ENCODE measurements at places on chromosomes 13 and 19. TPM values are rescaled to one million over a fixed set of nuclear protein-coding genes. Genes with fewer than 3 reads are reported as not detected.

DNA sequence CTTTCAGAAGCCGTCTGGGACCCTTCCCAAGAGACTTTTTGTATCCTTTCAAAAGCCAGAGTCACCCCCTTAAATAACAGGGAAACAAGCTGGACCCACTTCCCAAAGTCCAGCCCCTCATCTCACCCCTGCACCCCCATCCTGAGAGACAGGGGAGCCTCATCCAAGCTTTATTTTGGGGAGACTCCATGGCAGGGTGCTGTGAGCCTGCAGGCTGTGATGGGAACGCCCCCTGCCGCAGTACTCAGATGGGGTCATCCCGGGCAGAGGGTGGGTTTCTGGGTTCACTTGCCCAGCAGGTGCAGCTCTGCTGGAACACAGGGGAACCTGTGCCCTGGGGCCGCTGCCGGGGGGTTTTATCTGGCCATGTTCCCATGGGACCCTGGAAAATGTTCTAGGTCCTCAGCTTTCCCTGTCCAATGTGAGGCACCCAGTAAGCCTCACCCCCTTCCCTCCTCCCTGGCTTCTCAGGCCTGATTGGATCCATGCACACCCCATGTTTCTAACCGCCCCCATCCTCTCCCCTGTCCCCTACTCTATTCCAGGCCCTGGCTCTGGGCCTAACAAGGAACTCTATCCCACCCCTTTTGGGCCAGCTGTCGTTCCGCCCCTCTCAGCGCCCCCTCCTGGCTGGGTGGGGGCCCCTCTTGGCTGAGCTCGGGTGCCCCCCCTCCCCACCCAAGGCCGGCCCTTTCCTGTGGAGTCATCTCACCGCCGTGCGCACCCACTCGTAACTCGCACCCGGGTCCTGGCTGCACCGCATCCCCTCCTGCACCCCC is 1.0 kb downstream of the HIF3A start:
- H3K27me3 ChIP-seq = peaks cover 46% of the 10 kb centered on the region
- no peak overlapping the region for H3K27ac ChIP-seq
- H3K4me3 ChIP-seq = no peak overlapping the region
- DNase-seq = no peak
- no peaks in the 10 kb centered on the region for H3K36me3 ChIP-seq
- no peaks in the 10 kb centered on the region for H3K4me1 ChIP-seq

- H3K27me3 ChIP-seq = no peaks in the 10 kb centered on the region
- H3K36me3 ChIP-seq = no peaks in the 10 kb centered on the region
- DNase-seq = no peak
- no peaks in the 10 kb centered on the region for H3K4me1 ChIP-seq
- H3K4me3 ChIP-seq = no peak overlapping the region
Observed at GRCh38 chr13:62040806-62041205, 625.2 kb upstream of the PCDH20 start.

DNA sequence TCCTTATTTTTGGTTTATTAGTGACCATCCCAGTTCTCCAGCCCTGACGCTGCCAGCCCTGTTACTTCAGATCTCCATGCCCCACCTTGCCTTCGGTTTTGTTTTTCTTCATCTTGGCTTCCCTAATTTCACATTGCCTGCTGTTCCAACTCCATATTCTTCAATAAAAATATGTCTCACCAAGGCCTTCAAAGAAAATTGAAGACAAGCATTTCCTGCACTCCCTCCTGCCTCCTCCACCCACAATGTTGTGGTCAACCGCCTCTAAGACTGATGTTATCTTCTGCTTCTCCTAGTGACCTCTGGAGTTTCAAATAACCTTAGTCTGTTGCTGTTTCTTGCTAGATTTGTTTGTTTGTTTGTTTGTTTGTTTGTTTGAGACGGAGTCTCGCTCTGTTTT is 14.6 kb downstream of the PLD3 start:
- DNase-seq = no peak
- H3K36me3 ChIP-seq = peaks cover 2% of the 10 kb centered on the region
- H3K4me1 ChIP-seq = peaks cover 18% of the 10 kb centered on the region
- H3K27ac ChIP-seq = no peak overlapping the region

GRCh38 chr19:47652285-47652684 is 43.4 kb downstream of the BICRA start:
- H3K4me1 ChIP-seq = peaks cover 16% of the 10 kb centered on the region
- H3K27me3 ChIP-seq = no peaks in the 10 kb centered on the region

DNA sequence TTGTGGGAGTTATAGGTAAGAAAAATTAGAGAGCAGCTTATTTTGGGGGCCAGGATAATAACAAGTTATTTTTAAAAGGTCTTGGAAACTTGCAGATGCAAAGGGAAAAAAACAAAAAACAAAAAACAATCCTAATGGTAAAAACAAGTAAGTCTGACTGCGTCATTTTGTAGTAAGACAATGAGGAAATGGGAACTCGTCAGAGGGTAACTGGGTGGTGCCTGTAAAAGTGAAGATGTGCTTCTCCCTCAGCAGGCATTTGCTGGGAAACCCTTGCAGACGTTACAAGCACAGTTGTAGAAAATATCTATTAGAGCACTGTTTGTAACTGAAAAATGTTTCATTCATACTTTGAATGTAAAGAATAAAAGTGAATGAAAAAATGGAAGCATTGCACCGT is 2.2 kb upstream of the TNFSF13B start:
- H3K4me3 ChIP-seq = no peak overlapping the region
- H3K27ac ChIP-seq = no peak overlapping the region
- no peaks in the 10 kb centered on the region for H3K27me3 ChIP-seq
- DNase-seq = no peak
- H3K36me3 ChIP-seq = peaks cover 11% of the 10 kb centered on the region

PRSS57 gene
- total RNA-seq = not detected

DNA sequence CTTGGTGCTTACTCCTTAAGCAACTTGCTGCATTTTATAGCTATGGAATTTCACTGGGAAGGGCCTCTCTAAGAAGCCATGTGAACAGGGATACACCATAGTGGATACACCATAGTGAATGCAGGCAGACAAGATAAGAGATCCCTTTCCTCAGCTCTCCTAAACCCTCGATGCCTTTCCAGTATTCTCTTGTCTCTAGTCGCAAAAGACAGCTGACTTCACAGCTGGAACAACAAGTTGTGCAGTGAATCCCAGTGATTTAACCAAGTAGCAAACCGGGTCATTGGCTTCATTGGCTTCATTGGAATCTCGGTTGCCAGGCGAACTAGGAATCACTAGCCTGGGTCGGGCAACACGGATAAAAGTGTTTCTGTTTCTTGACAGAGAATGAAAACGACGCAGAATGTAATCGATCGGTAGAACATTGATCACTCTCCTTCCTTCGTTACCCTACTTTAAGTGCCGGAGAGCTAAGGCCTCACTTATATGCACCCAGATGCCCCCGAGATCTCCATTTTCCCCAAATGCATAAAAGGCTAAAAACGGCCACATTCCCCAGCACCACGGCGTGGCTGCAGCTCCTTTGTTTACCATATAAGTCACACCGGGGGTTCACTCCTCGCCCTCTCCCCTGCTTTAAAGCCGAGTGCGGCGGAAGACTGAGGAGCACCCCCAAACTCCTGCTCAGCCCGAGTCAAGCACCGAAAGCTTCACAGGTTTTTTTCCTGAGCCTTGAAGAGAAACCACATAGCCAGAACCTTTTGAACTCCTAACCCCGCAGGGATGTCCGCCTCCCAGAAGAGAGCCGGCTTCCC is 674 bp downstream of the TRPC4 start:
- no peak for DNase-seq
- H3K4me1 ChIP-seq = peaks cover 10% of the 10 kb centered on the region
- no peaks in the 10 kb centered on the region for H3K36me3 ChIP-seq
- no peak overlapping the region for H3K4me3 ChIP-seq
- no peak overlapping the region for H3K27ac ChIP-seq

DNA sequence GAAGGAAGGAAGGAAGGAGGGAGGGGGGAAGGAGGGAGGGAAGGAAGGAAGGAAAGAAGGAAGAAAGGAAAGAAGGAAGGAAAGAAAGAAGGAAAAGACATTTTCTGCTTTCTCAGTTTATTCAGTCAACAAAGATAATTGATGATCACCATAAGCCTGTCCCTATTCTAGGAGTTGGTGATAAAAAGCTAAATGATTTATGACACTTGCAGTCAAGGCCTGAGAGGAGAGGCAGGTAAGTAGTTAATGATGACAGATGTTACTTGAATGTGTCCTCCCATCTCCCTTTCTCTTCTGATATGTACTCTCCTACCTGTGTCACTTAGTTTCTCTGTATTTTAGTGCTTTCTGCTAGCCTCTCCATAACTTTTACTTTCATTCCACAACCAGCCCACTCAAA is 141.3 kb downstream of the SLITRK6 start:
- no peak for DNase-seq
- no peaks in the 10 kb centered on the region for H3K36me3 ChIP-seq
- H3K4me3 ChIP-seq = no peak overlapping the region
- H3K27ac ChIP-seq = no peak overlapping the region

GRCh38 chr13:77383097-77383496 is 56.2 kb upstream of the MYCBP2 start:
- peaks cover 5% of the 10 kb centered on the region for H3K4me1 ChIP-seq

GRCh38 chr13:33219926-33220325 is 65.6 kb downstream of the STARD13 start:
- no peak overlapping the region for H3K27ac ChIP-seq
- H3K4me3 ChIP-seq = no peak overlapping the region
- H3K4me1 ChIP-seq = no peaks in the 10 kb centered on the region
- DNase-seq = no peak
- no peaks in the 10 kb centered on the region for H3K36me3 ChIP-seq
- H3K27me3 ChIP-seq = no peaks in the 10 kb centered on the region

- no peak for DNase-seq
- no peak overlapping the region for H3K4me3 ChIP-seq
- no peaks in the 10 kb centered on the region for H3K27me3 ChIP-seq
Observed at GRCh38 chr19:10747271-10747670, 29.4 kb downstream of the DNM2 start.

MRPL4 gene
- total RNA-seq = 182 TPM

DNA sequence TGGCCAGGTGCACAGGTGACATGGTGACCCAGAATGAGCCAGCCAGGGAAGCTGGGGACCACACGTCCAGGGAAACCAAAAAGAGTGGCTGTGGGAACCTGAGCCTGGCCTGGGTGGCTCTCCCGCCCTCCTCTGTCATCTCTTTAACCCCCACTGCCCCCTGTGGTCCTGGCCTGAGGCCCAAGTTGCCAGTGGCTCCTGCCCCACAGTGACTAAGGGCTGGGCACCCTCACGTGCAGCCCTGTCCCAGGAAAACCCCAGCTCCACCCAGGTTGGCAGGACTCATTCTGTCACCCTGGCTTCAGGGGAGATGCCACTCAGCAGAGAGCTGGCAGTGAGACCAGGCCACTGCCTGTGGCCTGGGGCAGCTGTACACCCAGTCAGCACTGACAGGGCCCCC is 30.6 kb upstream of the ISYNA1 start:
- H3K27me3 ChIP-seq = no peaks in the 10 kb centered on the region
- no peak overlapping the region for H3K4me3 ChIP-seq
- H3K27ac ChIP-seq = no peak overlapping the region
- H3K4me1 ChIP-seq = peaks cover 2% of the 10 kb centered on the region
- H3K36me3 ChIP-seq = peaks cover 2% of the 10 kb centered on the region

NLRP7 gene
- not detected for total RNA-seq

GRCh38 chr13:110132225-110132982 is 174.6 kb downstream of the COL4A1 start:
- H3K4me3 ChIP-seq = no peak overlapping the region
- no peaks in the 10 kb centered on the region for H3K36me3 ChIP-seq
- H3K27me3 ChIP-seq = peaks cover 51% of the 10 kb centered on the region
- no peak overlapping the region for H3K27ac ChIP-seq
- H3K4me1 ChIP-seq = peaks cover 5% of the 10 kb centered on the region

DNA sequence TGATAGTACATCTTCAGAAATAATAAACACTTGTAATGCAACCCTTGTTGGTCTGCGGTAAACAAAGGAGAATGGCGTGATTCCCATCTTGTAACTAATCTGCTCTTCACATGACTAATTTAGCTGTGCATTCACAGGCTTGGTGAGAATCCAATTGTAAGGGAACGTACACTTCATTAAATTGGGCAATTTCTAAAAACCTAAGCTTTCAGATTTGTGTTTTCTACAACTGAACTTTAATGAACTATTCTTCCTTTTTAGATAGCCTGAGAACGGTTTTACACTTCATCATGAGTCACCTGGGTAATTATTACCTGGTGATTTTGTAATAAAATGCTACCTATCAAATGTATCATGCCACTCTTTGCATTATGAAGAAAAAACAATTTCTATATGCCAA is 306.9 kb downstream of the KLF5 start:
- no peak for DNase-seq
- no peak overlapping the region for H3K4me3 ChIP-seq
- no peaks in the 10 kb centered on the region for H3K36me3 ChIP-seq
- no peaks in the 10 kb centered on the region for H3K27me3 ChIP-seq

- H3K27me3 ChIP-seq = no peaks in the 10 kb centered on the region
- no peaks in the 10 kb centered on the region for H3K4me1 ChIP-seq
- DNase-seq = no peak
- H3K27ac ChIP-seq = no peak overlapping the region
- H3K4me3 ChIP-seq = no peak overlapping the region
Observed at GRCh38 chr13:64239372-64239771, 2823.7 kb upstream of the PCDH20 start.

DNA sequence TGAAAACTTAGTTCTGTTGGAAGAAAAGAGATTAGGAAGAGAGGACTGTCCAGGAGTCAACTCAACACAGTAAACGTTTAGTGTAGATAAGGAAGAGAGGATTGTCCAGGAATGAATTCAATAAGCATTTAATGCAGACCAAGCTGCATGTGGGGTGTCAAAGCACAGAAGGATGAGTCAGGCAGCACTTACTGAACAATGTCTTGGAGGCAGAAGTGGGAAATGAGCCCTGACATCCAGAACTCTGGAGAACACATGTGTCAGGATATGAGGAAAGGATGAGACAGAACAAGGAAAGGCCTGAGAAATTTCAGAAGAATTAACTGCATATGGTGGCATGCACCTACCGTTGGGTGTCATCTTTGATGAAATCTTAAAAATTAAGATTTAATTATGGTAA is 429.2 kb upstream of the HTR2A start:
- H3K36me3 ChIP-seq = no peaks in the 10 kb centered on the region
- H3K27me3 ChIP-seq = peaks cover 5% of the 10 kb centered on the region
- no peak for DNase-seq
